ENCODE measurements at places on chromosomes 16 and 17. TPM values are rescaled to one million over a fixed set of nuclear protein-coding genes. Genes with fewer than 3 reads are reported as not detected.

DNA sequence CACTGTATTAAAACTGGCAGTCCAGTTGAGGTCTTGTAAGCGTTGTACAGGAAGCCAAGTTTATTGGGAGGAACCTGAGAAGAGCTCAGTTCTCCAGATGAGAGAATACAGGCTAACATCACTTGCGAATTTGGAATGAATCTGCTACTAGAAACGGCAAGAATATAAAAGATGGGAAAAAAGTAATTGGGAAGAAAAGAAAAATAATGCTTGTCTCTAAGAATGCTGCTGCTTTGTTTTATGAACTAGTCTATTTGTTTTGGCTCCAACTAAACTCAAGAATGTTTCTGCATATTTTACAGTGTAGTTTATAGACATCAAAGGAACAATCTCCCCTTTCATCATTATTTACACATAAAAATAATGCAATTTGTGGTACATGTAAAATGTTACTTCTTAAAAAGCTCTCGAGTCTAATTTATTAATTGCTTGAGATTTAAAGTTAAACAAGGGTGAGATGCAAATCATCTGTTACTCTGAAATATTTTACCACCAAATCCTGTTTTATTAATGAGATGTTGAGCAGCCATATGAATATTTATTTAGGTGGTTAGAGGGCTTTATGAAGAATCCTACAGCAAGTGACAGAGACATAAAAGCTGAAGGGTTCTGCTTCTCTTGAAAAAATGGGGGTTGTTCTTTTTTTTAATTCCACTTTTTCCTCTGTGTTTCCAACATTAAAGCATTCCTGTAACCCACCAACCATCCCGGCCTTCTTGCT, 162.1 kb upstream of the AXIN2 start:
- DNase-seq: no peak

- DNase-seq: no peak
These were observed 59.5 kb downstream of the RAI1 start for GRCh38 chr17:17740615-17741348.

DNA sequence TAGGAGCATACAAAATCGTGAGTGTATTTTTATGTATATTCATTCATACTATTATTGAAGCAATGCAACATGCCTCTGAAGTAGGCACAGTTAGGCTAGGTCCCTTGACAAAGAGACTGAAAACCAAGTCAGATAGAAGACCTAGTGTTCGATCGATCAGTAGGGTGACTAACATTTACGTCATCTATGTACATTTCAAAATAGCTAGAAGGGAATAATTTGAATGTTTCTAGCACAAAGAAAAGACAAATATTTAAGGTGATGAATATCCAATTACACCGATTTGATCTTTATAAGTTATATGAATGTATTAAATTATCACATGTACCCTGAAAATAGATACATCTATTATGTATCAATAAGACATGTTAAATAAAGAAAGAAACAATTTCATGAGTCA, 610.1 kb downstream of the TOX3 start:
- no peak for DNase-seq

DNA sequence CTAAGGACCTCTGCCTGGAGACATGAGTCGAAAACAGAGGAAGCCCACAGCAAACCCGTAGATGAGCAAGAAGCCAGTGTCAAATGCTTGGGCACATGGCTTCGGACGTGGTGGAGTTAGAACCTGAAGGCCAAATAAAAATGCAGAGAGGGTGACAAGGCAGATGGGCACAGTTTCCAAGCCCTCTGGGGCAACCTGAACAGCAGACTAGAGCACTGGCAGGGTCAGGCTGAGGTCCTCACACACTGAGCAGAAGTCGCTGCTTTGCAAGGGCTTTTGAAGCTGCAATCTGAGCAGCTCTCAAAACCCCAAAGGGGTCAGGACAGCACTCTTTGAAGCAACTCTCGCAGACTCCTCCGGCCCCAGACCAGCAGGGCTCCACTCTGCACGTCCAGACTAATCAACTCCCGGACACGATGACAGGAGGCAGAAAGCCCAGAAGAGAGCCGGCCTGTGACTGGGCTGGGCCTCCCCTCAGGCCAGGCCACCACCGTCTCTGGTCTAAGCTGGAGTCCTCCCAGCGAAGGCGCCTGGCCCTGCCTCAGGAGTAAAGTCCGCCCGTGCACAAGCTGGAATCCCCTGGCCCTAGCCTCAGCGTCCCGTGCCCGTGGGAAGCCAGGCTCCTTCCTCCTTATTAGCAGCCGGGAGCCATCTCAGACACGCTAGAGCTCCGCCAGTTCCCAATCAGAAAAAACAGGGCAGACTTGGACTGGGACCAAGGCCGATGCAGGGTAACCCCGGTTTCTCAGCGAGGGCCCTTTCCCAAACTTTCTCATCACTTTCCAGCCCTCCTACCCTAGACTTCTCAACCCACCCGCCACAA, 924 bp downstream of the SMARCD2 start:
- peak; percentile 87 for DNase-seq

Gene IRF8
- total RNA-seq: 4.5 TPM

- DNase-seq: no peak
These were observed 243.9 kb upstream of the RBFOX1 start for GRCh38 chr16:7088711-7089110.

Gene TNFRSF17
- 0.32 TPM for total RNA-seq

- DNase-seq: no peak
These were observed 81.5 kb downstream of the VPS53 start for GRCh38 chr17:633133-633532.

Data from pancreas (tissue), 10 donors.